ENCODE measurements at places on chromosomes 7 and 10.

DNA sequence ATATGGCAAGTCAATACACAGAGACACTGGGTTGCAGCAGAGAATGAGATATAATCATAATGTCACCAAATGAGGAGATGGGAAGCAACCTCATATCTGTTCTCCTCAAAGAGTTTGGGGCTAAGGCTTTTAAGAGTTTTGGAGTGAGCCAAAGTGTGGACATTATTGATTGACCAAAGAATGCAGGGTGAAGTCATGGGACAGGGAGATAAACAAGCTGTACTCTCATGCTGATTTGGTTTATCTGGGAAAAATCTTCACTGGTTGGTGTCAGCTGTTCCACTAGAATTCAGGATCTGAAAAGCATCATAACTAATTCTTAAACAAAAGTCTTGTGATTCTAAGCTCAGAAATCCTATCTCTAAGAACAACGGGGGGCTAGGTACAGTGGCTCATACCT is 585.9 kb upstream of the NRP1 start:
- DNase-seq = no peak

DNA sequence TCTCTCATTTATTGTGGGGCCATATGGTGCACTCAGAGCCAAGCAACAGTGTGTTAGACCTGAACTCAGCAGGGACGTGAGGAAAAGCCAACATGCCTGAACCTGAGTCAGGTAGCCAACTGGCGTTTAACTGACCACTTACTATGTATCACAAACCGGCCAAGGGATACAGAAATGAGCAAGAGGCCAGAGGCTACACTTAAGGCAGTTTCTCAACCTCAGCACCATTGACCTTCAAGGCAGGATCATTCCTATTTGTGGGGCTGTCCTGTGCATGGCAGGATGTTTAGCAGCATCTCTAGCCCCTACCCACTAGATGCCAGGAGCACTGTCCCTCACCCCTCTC is 103.5 kb upstream of the NANOS1 start:
- DNase-seq = no peak

DNA sequence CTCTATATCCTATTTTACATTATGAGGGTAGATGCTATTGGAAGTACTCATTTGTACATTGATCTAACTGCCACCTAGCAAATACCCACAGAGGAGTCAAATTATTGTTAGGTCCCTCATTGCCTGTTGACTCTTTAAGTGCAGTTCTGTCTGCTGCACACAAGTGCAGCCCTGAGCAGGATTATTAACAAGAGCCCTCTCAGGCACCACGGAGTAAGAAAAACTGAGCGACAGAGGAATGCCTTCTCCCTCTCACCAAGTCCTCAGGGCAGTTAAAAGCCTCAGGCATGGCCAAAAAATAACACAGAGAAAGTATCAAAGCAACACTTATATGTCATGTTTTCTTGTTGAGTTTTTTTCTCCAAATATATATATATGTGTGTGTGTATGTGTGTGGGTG is 340.0 kb upstream of the NRG3 start:
- DNase-seq = no peak

DNA sequence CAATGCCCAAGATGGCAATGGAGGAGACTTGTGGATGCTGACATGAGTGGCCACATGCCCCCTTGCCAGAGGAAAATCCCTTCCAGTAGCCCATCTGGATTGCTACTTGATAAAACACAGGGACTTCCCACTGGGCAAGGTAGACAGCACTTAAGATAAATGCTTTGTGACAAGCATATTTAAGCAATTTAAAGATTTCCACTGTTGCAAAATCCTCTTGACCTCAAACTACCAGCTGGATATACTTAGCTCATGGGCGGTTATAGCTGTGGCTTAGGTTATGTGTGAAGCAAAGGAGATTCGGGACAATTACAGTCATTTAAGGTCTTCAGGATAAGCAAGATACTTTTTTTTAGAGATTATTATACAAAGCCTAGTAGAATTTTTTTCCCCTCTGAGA is 238.1 kb downstream of the BMPER start:
- no peak for DNase-seq

DNA sequence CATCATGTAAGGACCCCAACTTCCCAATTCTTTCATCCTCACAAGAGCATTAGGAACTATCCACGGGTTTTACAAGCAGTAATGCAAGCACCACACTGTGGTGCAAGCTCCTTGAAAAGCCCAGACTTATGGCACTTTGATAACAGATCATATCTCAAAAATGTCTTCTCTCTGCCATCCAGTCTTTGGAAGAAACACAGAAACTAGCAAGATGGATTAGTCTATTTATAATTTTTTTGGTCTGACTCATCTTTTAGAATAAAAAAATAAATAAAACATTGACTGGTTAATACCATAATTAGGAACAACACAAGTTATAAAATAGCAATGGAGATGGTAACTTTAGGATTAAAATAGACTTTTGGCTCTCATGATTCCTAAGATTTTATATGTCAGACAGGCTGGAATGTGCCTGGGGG is 49.0 kb upstream of the CALD1 start:
- no peak for DNase-seq

DNA sequence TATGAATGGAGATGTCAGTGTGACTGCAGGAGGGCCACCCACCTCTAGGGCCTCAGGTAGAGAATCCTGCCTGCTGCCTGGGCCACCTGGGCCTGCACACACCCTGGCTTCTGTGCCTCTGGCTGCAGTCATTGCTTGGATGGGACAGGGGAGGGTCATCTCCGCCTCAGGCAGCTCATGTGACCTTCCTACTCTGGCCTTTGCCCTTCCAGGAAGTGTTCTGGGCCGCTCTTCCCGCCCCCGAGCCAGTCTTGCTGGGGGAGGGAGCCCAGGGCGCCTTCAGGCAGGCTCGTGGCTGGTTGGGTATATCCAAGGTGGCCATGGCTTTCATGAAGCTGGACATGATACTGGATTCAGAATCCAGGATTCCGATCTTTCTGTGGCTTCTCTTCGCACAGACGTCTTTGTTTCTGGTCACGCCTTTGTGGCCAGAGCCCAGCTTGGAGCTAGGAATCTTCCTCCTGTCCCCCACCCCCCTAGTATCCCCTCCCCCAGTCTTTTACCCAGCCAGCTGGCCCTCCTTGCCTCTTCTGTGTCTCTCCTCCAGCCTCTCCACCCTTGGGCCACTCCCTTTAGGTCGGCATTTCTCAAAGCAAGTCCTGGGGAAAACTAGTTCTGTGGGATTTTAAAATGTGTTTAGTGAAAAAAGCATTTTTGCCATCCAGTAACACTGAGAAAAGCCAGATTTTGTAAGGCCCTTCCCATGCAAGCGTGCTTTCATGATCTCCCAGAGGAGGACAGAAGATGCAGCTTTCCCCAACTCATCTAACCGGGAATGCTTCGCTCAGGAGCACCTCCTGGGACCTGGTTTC is 119.6 kb downstream of the ZMIZ1 start:
- DNase-seq = no peak

DNA sequence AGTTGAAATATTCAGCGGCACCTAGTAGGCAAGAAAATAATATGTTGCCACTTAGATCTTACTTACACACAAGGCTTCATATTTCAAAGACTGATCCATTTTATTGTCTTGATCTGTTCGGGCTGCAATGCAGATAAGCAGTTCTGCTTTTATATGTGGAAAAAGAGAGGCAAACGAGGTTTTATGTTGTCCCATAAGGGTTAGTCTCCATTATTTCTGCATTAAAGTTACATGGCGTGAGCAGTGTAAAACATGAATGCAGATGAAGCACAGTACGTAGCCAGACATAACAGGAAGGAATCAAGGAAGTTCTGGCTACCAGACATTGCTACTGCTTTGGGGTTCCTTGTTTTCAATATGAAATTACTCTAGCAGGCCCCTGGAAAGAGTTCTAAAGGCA is 224.8 kb downstream of the BBS9 start:
- no peak for DNase-seq

GRCh38 chr7:151131224-151131591 is 36.3 kb downstream of the GBX1 start:
- DNase-seq = no peak

- DNase-seq = no peak
These were observed 25.7 kb upstream of the LRRC4 start for GRCh38 chr7:128056901-128057300.

DNA sequence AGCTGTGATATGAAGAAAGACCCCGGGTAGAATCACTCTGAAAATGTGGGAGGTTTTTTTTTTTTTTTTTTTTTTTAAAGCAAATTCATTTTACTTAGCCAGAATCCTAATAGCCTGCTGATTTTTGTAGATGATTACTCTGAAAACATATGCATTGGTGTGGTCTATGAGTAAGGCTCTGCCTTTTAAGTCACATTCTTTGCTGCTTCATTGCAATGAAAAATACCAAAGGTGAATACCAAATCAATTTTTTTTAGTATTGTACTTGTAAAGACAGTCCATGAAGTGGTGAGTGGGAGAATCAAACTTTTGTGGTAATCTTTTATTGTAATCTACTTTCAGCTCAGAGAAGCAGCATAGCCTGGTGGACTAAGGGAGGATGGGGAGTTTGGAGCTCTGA is 130.3 kb downstream of the SDK1 start:
- no peak for DNase-seq
